Tibial nerve (tissue), 4 donors: ENCODE measurements at places on chromosomes 4 and X. TPM values are rescaled to one million over a fixed set of nuclear protein-coding genes. Genes with fewer than 3 reads are reported as not detected.

GRCh38 chr4:123449362-123449761 lies 52.8 kb downstream of the SPRY1 start:
- DNase-seq: no peak

DNA sequence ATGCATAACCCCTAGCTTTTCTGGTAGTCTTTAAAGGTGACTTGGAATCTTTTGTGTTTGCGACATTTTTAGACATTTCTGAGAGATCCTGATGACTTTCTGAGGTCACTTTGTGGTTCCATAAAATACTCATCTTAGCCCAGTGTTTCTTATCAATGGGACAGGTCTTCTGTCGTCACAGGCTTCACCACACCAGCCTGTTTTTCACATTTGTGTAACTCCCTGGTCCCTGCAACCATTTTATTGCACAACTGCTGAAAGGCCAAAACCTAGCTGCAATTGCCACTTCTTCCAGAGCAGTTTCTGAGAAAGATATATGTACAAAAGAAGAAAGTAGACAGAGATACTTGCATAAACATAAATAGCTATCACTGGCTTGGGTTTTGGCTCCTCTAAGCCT lies 120.9 kb downstream of the IL15 start:
- no peak for DNase-seq

DNA sequence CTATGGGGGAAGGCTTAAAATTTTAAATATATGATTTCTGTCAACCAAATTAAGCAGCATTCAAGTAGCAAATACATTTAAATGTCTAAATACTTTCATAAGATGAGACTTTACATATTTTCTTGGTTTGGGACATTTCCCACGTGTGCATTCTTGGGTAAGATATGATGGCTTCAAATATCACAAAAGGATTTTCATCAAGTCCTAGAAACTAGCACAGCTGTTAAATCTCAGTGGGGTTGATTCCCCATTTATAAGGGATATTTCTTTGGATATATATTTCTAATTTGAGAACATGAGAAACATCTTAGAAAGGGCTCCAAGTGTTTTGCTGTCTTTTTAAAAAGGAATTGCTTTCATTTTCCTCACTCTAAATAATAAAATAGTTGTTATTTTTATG lies 90.2 kb downstream of the P2RY10 start:
- DNase-seq: no peak

DNA sequence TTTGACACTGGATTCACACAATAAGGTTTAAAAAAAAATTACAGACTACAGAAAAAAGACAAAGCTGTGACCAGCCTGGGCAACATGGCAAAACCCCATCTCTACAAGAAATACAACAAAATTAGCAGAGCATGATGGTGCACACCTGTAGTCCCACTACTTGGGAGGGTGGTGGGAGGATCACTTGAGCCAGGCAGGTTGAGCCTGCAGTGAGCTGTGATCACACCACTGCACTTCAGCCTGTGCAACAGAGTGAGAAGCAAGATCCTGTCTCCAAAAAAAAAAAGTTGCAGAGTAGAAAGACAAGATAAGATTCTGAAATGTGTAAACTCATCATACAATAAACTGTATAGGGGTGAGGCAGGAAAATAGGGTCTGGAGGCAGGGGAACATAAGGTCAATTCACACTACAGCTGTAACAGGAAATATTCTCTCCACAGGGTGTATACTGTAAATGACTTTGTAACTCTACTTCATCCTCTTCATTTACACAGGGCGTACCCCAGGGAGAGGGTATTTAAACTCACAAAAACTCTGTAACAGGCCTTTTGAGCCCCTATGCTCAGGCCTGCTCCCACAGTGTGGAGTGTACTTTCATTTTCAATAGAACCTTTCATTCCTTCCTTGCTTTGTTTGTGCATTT lies 112.6 kb upstream of the MAPK10 start:
- no peak for DNase-seq

GRCh38 chr4:83964996-83965541 lies 429.2 kb downstream of the GPAT3 start:
- no peak for DNase-seq

The GYPB gene
- total RNA-seq: not detected

The SUPT20HL2 gene
- total RNA-seq: not detected
